ENCODE measurements at places on chromosomes 2 and 18.

DNA sequence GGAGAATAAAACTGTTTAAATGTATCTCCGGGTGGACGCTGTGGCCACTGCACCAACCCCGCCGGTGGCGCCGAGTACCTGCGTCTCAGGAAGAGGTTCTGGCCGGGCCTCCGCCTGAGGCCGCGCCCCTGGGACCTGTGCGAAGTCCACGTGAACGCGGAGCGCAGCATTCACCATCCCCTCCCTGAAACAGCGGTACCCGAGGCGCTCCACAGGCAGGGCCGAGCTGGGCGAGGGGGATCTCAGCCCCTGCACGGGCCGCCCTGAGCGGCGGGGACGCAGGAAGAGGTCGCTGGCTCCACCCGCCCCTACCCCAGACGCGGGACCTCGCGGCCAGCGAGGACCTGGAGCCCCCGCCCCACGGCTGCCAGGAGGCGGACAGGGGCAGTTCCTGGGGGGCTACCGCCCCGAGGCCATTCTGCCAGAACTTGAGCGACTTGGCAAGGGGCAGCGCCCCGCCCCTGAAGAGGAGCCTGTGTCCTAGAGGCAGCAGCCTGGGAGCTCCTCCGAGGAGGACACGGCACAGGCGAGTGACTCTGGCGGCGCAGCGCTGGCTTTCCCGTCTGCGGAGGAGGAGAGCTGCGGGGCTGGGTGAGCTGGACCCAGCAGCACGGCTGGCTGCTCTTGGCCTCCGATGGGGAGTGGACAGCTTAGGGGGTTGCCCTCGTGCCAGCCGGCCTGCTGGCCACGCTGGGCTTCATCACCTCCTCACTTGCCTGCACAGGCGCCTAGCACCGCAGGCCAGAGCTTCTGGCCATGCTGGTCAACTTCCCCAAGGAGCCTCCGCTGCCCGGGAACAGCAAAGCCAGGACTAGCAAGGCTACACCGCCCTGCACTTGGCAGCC lies 9.7 kb upstream of the TEKT4 start:
- no peaks in the 10 kb centered on the region for H3K36me3 ChIP-seq
- no peak for ATAC-seq
- H3K27me3 ChIP-seq, result peaks cover 40% of the 10 kb centered on the region
- H3K4me1 ChIP-seq, result no peaks in the 10 kb centered on the region
- no peak overlapping the region for H3K4me3 ChIP-seq

DNA sequence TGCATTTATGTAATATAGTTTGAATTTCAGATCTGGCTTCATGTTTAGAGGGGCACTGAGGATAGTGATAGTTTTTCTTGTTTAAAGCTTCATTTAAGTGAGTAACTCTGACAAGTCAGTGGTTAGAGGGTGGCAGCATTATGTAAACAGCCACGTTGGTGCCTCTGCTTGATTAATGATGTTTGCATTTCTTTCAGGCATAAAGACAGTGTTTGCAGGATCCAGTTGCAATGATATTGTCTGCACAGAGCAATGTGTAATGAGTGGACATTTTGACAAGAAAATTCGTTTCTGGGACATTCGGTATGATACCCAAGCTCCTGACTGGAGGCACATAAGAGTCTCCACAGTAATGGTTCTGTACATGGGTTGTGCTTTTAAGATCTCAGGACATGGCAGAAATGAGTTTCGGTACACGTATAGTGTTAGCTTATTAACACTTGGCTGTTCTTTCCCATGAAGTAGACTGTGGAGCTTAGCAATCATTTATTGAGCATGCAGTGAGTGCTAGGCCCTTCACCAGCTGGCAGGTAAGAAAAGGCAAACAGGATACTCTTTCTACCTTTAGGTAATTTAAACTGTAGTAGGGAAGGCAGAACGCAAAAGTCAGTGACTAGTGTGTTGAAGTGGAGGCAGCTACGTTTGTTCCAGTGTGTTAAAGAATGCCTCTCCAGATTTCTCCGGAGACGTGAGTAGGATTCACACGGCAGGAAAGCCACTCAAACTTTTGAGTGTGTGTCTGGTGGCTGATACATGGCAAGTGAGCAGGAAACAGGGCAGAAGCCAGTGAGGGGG lies 17.4 kb upstream of the SAG start:
- no peak overlapping the region for H3K4me3 ChIP-seq
- peaks cover 69% of the 10 kb centered on the region for H3K36me3 ChIP-seq
- H3K27me3 ChIP-seq, result no peaks in the 10 kb centered on the region

- peaks cover 25% of the 10 kb centered on the region for H3K27me3 ChIP-seq
- no peaks in the 10 kb centered on the region for H3K36me3 ChIP-seq
- no peak overlapping the region for H3K4me3 ChIP-seq
- peak; percentile 68 for ATAC-seq
- H3K4me1 ChIP-seq, result no peaks in the 10 kb centered on the region
Measured at GRCh38 chr2:160096409-160096808, 34.0 kb upstream of the PLA2R1 start.

DNA sequence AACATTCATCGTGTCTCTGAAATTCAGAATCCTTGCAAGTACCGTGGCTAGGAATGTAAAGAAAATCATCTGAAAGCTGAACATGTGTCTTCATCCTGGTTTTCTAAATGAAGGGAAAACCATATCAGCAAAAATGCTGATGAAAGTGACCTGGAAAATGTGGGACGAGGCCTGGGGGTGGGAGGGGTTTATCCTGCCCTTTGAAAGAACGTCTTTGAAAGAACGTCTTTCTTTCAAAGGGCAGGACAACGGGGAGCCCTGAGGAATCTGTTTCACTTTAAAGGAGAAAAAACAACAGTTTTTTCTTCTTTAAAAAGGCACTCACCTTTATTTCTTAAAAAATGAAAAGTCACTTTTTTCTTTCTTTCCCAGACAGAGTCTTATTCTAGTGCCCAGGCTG lies 185.2 kb downstream of the ALPK2 start:
- ATAC-seq, result no peak
- peaks cover 6% of the 10 kb centered on the region for H3K4me1 ChIP-seq
- peaks cover 6% of the 10 kb centered on the region for H3K36me3 ChIP-seq
- H3K27ac ChIP-seq, result no peak overlapping the region

GRCh38 chr2:103959174-103960128 lies 894.5 kb upstream of the POU3F3 start:
- no peaks in the 10 kb centered on the region for H3K4me1 ChIP-seq
- H3K27me3 ChIP-seq, result no peaks in the 10 kb centered on the region
- H3K36me3 ChIP-seq, result no peaks in the 10 kb centered on the region
- H3K4me3 ChIP-seq, result no peak overlapping the region

Data from stimulated activated memory B cell treated with anti-CD40 and anti-IgM and Interleukin-4, amounts not matched to agents 10 μg/mL and 1 μg/mL and 100 μg/mL, for 72 hours (primary cell).